ENCODE measurements at places on chromosomes 3 and 15.

DNA sequence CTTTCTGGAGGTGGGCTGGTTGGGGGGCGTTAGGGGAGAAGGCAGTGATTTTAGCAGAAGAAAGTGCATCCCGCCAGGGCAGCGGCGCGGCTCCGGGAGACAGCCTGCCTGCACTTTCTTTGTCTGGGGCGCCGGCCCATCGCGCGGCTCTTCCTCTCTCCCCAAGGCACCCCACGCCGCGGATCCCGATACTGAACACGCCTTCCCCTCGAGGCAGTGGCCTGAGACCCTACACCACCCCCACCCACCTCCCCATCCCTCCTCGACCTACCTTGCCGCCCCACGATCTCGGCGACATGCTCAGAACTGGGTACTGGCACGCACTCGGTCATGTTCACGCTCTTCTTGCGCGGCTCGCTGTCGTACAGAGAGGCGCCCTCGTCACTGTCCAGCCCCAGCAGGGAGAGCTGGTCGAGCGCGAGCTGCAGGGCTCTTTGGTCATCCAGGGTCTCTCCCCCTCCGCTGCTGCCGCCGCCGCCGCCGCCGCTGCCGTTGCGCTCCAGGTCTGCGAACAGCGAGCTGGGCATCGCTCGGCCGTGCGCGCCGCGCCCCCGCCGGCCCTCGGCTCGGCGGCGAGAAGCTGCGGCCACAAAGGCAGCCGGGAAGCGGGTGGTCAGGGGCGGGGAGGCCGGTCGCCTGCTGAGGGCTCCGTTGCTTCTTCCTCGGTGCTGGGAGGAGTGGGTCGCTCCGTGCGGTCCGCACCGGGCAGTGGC lies 483 bp downstream of the MEX3B start:
- DNase-seq = no peak

- no peak for DNase-seq
Observed at GRCh38 chr3:65824166-65824565, 214.6 kb downstream of the MAGI1 start.

DNA sequence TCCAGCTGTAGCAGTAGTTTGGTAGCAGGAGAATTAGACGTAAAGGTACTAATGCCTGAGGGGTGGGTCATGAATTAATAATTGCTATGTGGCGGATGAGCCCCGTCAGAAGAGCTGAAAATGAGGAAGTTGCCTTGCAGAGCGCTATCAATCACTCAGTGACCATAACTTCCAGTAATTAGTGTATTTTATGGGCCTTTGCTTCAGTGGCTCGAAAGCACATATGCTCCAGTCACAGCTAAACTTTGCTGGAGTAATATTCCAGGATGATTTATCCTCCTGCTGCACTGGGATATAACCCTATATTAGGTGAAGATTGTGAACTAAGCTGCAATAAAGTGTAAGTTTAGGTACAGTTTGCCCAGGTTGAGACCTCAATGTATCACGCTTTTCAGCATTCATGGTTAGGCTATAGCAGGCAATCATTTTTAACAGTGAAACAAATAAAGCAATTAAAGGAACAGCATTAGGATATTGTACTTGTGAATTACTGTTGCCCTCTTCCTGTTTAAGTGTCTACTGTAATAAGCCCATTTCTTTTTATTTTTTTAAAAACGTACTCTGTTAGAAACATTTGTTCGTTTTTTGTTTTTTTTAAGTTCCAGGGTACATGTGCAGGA lies 104.6 kb upstream of the SKOR1 start:
- DNase-seq = no peak

DNA sequence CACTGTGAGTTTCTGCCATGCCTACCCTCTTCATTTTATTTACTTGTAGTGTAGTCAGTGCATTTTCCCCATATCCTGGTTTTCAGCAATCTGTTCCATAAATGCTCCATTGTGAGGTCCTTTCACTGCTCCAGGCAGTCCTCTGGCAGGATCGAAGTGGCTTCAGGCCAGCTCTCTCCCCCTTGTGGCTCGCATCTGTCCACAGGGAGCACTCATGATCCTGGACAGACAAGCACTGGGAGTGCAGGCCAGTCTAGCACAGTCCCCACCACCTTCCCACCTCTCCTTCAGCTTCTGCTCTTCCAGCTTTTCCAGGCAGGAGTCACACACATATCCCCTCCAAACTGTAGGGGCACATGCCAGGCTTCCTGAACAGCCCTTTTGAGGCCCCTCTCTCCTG lies 173.6 kb downstream of the PPM1L start:
- DNase-seq = no peak

GRCh38 chr3:149153402-149153801 lies 24.0 kb downstream of the HPS3 start:
- no peak for DNase-seq

GRCh38 chr3:55720614-55721013 lies 233.5 kb upstream of the WNT5A start:
- DNase-seq = no peak

DNA sequence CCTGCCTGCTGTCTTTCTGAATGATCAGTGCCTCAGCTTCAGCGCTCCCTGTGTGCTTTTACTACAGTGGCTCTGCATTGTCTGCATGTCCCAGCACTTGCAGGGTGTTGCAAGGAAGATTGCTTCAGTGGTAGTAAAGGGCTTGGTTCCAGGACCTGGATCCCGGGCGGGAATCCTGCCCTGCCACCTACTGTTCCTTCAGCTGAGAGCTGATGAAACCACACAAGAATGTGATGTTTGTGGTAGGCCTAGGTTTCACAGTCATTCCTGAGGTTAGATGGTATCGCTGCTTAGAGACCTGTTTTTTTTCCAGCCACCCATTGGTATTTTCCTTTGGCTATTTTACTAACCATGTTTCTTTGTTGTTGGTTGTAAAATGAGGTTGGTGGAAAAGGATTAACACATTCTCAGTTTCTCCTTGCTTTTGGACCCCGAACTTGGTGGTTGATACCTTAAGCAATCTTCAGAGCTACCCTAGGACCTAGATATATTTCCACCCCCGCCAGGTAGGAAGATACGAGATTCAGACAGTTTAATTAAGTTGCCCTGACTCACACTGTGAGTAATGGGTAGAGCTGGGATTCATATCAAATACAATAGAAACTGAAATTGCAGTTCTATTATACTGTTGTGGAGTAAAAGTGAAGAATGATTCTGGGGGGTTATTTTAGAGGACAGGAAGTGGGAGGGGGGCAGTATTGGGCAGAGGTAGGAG lies 11.4 kb downstream of the GPR87 start:
- DNase-seq = no peak

- DNase-seq = no peak
Observed at GRCh38 chr3:356952-357351, 160.4 kb downstream of the CHL1 start.

Data from stimulated activated CD4-positive, alpha-beta T cell treated with anti-CD3 and anti-CD28 coated beads, TNF-alpha, amount 100 ng/mL, for 1 hour (primary cell).